Cardiac ventricle fibroblast (primary cell): ENCODE measurements at places on chromosomes 1 and 21. TPM values are rescaled to one million over a fixed set of nuclear protein-coding genes. Genes with fewer than 3 reads are reported as not detected.

TNFSF4 gene
- total RNA-seq: 0.37 and 2.0 TPM in 2 replicates

PADI6 gene
- total RNA-seq: not detected in 2 replicates

HAO2 gene
- not detected in 2 replicates for total RNA-seq

TMEM269 gene
- not detected in 2 replicates for total RNA-seq

LCE1B gene
- total RNA-seq: not detected in 2 replicates

KLHL20 gene
- 19.5 and 22.3 TPM in 2 replicates for total RNA-seq

TDRD5 gene
- total RNA-seq: not detected in 2 replicates

PRUNE1 gene
- 10.6 and 11.8 TPM in 2 replicates for total RNA-seq

ZBTB8A gene
- total RNA-seq: 4.7 and 5.2 TPM in 2 replicates

RBM34 gene
- total RNA-seq: 22.8 and 72.6 TPM in 2 replicates

TBX19 gene
- total RNA-seq: 0.44 and 1.1 TPM in 2 replicates

OSBPL9 gene
- 36.6 and 40.8 TPM in 2 replicates for total RNA-seq

RHD gene
- total RNA-seq: not detected in 2 replicates

SLC1A7 gene
- 0.12 and 0.34 TPM in 2 replicates for total RNA-seq

ZNF670 gene
- total RNA-seq: 0.87 and 1.9 TPM in 2 replicates

RPTN gene
- not detected in 2 replicates for total RNA-seq

ARHGEF16 gene
- not detected in 2 replicates for total RNA-seq

ELAPOR1 gene
- total RNA-seq: 0.06 and 0.10 TPM in 2 replicates

NUP210L gene
- not detected in 2 replicates for total RNA-seq

IL6R gene
- 7.7 and 15.4 TPM in 2 replicates for total RNA-seq

OR2T33 gene
- total RNA-seq: not detected in 2 replicates

GSTM4 gene
- 19.7 and 39.6 TPM in 2 replicates for total RNA-seq

SELP gene
- total RNA-seq: not detected in 2 replicates

C1orf21 gene
- 15.6 and 17.6 TPM in 2 replicates for total RNA-seq

LENEP gene
- total RNA-seq: not detected in 2 replicates

CFHR4 gene
- total RNA-seq: not detected in 2 replicates

MIB2 gene
- total RNA-seq: 40.8 and 48.0 TPM in 2 replicates

CYP4X1 gene
- total RNA-seq: 9.4 and 13.3 TPM in 2 replicates

KCNJ9 gene
- total RNA-seq: not detected in 2 replicates

TMPRSS2 gene
- total RNA-seq: not detected in 2 replicates

KRTAP11-1 gene
- total RNA-seq: not detected in 2 replicates

SPRR1B gene
- total RNA-seq: not detected in 2 replicates
